ENCODE measurements at places on chromosomes 3 and 15.

- no peak for DNase-seq
Observed at GRCh38 chr3:161556941-161557340, 60.3 kb downstream of the OTOL1 start.

- DNase-seq, result no peak
Observed at GRCh38 chr3:153573481-153573880, 411.5 kb downstream of the RAP2B start.

GRCh38 chr15:96969732-96970710, 639.5 kb downstream of the NR2F2 start:
- DNase-seq, result no peak

DNA sequence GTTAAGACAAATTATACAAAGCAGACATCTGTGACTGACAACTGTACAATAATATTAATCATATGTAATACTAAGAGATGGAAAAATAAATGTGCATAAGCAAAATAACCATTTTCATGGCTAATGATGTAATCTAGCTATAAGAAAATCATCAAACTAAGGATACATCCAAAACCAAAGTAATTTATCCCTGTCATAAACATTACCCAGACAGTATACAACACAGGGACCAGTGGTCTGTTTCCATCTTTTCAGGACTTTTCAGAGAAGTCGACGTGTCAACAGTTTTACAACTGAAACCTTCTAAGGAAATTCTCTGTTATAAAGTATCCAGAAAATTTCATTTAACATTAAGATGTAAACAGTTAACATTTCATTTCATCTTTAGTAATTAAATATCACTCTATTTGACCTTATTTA, 11.0 kb downstream of the THBS1 start:
- DNase-seq, result no peak

GRCh38 chr15:27223179-27223578, 252.2 kb downstream of the GABRG3 start:
- DNase-seq, result no peak

GRCh38 chr3:139288266-139288821, 55.5 kb upstream of the MRPS22 start:
- DNase-seq, result no peak

DNA sequence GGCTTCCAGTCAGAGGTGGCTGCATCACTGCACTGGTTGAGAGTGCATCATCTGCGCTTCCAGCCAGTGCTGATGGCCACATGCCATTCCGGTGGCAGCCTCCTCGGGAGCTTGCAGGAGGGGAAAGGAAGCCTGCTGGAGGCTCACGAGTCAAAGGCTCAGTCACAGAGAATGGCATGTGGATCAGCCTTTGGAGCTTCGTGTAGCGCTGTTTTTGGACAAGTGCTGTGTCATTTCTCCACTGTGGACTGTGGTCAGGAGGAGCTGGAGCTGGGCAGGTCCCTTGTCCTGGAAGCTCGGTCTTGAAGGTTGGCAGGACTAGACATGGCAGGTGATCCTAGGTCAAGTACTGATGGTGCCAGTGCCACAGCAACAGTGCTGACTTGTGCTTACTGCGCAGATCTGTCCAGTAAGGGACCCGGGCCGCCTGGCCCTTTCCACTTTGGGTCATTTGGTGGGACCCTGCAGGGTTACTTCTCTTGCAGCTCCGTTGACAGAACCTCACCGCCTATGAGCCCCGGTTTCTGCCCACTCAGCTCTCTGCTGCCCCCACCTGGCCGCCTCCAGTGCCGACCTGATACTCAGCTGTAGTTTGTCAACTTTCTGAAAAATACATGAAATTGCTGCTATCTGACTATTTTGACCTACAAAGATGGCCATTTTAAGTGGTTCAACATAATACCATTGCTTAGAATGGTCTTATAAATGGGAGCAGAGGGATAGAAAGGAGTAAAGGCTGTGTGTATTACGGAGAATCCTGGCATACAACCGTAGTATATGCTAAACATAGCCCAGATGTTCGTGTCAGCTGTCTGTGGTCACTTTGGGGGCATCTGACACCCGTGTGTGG, 27.6 kb upstream of the TRPM1 start:
- peak; percentile 66 for DNase-seq

GRCh38 chr3:127718916-127719290, 46.2 kb downstream of the ABTB1 start:
- DNase-seq, result no peak

DNA sequence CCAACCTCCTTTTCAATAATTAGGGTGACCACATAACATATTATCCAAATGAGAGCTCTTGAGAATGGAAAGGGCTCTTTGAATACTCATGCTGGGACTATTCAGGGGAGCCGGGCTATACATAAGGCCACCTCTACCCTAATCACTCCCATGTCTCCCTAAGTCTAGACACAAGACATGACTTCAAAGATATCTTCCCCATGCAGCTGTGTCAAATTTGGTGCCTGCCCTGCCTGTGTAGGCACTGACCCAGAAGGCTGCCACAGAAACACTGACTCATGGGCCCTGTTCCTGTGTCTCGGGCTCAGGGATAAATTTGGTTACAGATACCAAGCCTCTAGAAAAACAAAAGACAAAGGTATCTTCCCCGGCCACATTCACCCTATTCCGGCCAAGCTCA, 70.3 kb downstream of the MYLK start:
- no peak for DNase-seq

GRCh38 chr15:66932634-66933024, 132.8 kb upstream of the SMAD3 start:
- no peak for DNase-seq

DNA sequence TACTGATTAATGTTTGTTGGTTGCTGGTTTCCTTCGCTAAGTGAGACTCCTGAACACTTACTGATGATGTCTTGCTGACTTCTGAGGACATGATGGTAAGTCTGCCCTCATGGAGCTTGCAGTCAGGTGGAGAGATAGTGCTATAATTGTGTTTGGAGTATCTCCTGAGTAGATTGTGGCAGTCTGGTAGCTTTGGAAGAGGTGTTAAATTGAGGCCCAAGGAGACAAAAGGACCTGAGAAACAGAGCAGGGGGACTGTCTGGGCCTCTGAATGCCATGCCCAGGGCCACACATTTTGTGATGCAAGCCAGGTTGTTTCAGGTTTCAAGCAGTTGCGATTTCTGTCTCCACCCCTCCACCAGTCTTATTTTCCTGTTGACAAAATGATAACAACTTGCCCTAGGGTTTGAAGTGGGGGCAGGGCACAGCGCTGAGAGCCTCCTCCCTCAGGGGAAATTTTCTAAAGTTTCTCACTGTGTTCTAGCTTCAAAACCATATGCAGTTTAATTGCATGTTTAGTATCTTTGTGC, 16.7 kb downstream of the SMAD3 start:
- DNase-seq, result no peak

GRCh38 chr15:50544368-50544767, 2.1 kb downstream of the USP50 start:
- DNase-seq, result no peak

DNA sequence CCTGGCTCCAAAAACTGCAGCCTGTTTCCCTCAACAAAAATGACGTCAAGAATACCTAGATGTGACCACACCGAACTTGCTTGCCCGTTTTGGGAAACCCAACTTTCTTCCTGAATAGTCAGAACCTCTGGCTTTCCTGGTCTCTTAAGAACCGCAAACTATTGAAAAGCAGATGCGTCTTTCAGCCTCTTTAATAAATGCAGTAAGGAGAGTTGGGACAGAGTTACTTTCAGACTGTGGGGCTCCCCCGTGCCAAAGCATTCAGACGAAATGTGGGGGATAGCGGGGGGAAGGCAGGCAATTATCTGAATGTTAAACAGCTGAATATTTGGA, 1.2 kb upstream of the PROK2 start:
- no peak for DNase-seq

- DNase-seq, result no peak
Observed at GRCh38 chr3:108300103-108300849, 3.9 kb downstream of the HHLA2 start.

- DNase-seq, result no peak
Observed at GRCh38 chr3:111801693-111802092, 57.4 kb upstream of the PHLDB2 start.

DNA sequence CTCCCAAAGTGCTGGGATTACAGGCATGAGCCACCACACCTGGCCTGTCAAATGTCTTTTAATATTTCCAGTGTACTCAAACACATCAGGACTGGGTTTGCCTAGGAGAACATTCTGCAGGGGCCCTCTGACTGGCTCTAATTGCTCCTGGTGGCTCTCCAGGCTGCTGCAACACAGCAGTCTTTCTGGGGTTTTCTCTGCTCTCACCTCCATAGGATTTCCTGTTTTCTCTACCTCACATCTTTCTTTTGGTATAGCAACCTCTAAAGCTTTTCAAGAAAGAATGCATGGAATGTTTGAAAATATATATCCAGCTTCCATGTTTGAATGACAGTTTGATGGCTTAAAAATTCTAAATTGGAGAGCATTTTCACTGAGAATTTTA, 83.3 kb upstream of the IGSF10 start:
- no peak for DNase-seq

DNA sequence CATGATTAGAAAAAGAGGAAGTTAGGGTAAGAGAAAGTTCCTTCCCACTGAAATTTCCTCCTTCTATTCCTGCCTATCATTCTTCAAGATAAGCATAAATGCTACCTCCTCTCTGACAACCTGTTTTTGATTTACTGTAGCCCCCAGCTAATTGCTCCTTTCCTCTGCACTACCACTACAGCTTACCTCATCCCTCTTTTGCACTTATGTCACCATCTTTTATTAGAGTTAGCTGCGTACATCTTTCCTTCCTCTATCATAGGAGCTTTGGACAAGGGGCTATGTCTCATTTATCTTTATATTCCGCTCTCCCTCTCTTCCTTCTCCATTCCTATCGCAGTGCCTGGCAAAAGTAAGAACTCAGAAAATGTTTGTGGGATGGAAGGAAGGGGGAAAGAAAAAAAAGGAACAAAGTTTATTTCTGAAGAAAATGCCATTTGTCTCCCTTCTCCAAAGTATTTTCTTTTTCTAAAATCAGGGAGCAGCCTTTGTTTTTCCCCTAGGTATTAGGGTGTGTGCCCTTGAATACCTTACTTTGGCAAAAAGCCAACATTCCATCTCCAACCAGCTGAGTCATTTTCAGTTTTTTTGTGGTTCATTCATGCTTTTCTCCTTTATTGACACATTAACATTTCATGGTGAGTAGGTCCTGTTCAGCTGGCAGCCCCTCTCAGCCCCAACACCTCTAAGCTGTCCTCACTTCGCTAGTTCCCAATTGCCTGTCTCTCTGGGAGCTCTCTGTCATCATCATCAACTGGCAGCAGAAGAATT, 87.6 kb upstream of the SOX2 start:
- DNase-seq, result peak; percentile 88

GRCh38 chr3:24167429-24167828, 222.3 kb downstream of the NR1D2 start:
- DNase-seq, result no peak

GRCh38 chr15:57235873-57236272, 140.4 kb upstream of the CGNL1 start:
- peak; percentile 68 for DNase-seq

DNA sequence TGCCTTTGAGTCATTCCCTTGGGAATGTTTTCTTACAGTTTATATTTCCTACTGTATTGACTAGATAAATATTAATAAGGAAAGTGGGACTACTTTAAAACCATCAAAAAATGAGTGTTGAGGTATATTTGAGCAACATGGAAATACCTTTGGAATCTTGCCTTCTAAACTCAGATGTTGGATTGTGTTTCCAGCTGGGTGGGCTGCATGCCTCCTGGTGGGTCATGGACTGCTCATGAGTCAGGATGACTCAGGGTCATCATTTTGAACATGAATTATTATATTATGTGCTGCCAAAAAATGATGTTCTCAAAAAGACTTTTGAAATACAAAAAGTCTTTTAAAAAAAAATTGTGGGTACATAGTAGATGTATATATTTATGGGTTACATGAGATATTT, 41.1 kb upstream of the APH1B start:
- DNase-seq, result no peak

DNA sequence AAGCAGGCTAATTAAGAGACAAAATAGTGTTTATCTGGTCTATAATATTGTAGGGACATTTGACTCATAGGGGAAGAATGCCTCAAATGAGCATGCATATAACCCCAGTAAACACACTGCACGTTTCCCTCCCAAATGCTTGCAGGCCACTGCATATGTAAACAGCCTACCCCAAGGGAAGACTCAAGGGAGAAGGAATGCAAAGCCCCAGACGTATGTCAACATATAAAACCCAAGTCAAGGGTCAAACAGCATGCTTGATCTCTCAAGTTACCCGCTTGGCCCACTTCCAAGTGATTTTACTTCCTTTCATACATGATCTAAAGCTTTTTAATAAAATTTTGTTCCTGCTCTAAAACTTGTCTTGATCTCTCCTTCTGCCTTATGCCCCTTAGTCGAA, 1090.0 kb downstream of the OTOL1 start:
- peak; percentile 15 for DNase-seq
